ENCODE measurements at places on chromosomes 11 and 22.

GRCh38 chr11:85848006-85848405 is 7.2 kb upstream of the CCDC83 start:
- DNase-seq = peak; percentile 40

DNA sequence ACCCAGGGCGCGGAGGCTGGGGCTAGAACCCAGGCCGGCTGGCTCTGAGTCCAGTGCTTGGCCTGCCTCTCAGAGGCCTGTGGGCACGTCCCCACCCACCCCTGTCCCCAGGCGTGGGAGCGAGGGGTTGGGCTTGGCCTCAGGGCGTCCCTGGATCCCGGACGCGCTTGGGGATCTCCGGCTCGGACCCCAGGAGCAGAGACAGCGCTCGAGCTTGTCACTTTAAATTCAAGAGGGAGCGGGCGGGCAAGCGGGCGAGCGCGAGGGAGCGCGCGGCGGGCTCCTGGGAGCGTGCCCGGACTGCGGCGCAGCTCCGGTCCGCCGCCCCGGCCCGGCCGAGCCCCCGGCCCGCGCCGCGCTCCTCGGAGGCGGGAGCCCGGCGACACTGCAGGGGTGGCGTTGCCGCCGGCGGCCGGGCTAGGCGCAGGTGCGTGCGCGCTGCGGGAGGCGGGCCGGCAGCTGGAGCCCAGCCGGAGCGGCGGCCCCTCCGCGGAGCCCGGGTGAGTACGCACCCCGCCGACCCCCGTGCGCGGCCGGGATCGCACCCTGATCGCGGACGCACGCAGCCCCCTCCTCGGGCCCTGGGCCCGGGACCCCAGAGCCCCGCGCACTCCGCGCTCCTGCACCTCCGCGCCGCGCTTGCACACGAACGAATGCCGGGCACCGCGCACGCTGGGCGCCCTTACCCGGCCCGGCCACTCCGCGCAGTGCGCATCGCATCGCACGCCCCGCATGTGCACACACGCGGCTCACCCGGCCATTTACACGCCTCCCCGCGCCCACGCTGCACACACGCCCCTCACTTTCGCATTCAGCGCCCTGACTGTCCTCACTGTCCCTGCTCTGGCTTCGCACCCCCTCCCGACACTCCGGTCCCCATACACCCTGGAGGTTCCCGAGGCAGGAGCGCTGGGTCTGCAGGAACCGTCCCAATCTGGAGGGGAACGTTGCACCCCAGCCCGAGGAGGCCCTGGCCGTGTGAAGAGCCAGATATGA is at the start of gene SYT12:
TSS of gene SYT12 (plus strand) at position 174 of the 996 bp plus-strand sequence. CDS start 7,011 bp downstream, outside the sequence.
- DNase-seq = no peak

DNA sequence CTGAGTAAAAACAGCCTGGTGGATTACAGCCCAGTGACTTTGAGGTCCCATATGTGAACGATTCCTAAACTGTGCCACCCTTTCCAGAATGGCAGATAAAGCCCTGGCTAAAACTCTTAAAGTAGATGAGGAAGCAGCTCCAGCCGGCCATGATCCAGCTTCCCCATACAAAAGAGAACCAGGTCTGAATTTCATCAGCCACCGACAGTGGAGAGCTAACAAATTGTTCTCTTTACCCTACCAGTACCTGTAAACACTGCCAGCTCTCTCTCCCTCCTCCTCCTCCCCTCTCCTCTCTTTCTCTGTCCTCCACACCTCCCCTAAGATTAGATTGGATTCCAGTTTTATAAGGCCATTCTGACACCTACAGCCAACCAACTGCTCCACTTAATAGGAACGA is 176.9 kb downstream of the DSCAML1 start:
- no peak for DNase-seq

DNA sequence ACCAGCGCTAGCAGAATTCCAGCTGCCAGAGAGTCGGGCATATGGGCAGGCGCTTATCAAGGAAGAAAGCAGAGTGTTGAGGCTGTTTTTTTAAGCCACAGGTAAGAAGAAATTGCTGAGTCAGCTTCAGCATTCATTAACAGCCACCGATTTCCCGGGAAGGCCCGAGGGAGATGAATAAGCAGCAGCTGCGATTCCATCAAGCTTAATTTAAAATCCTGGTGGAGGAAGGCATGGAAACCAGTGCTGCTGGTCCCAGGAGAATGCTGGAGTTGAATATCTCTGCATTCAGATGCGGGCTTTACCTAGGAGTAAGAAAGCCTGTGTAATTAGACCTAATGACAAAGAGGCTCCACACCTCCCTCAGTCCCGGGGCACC is 168.8 kb downstream of the BRD1 start:
- DNase-seq = no peak

DNA sequence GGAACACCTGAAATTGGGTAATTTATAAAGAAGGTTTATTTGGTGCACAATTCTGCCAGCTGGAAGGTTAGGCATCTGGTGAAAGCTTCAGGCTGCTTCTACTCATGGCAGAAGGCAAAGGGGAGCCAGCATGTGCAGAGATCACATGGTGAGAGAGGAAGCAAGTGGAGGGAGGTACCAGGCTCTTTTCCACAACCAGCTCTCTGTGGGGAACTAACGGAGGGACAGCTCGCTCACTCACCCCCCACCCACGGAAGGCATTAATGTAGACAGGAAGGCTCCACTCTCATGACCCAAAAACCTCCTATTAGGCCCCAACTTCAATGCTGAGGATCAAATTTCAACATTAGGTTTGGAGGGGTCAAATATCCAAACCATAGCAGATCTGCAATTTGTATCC is 75.6 kb upstream of the ARHGAP32 start:
- DNase-seq = no peak

- DNase-seq = peak; percentile 66
Observed at GRCh38 chr11:68763181-68763721, 11.9 kb upstream of the TESMIN start.

DNA sequence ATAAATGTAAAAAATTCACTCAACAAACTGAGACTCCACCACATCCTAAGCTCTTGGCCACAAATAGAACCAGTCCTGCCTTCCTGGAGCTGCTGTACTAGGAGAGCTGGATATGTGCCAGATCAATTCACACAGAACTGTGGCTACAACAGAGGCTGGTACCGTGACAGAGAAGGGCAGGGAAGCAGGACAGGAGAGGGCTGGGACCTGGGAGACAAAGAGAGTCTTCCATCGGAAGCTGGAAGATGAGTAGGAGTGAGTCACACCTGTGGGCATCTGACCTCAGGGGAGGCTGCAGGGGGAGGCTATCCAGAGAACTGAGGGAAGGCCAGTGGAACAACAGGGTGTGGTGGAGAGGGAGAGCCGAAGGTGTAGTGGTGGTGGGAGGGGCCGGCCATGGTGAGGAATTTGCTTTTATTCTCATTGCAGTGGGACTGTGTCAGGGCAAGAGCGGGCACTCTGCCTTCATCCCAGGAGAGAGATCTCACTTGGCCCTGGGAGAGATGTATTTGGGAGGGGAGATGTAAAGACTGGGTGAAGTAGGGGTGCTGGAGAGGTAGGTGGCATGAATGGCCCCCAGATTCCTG is 1.9 kb upstream of the LTBP3 start:
- DNase-seq = peak; percentile 71

GRCh38 chr11:77725433-77725832 is 87.8 kb upstream of the CLNS1A start:
- DNase-seq = no peak

DNA sequence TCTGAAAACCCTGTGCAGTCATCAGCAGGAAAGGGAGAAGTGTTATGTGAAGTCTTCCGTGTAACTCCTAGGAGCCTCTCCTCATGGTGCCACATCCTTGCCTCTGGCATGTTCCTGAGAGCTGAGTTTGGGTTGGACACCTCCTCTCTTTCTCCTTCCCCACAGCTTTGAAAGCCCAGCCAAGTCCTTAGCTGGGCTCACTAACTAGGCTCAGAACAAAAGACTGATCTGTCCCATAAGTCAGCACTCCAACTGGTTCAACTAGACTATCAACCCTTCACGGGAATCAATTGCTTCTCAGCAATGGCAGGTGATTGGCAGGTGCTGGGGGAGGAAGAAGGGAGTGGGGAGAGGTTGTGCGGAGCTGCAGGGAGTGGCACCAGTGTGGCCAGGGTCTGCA is 509.9 kb upstream of the B3GAT1 start:
- DNase-seq = no peak

DNA sequence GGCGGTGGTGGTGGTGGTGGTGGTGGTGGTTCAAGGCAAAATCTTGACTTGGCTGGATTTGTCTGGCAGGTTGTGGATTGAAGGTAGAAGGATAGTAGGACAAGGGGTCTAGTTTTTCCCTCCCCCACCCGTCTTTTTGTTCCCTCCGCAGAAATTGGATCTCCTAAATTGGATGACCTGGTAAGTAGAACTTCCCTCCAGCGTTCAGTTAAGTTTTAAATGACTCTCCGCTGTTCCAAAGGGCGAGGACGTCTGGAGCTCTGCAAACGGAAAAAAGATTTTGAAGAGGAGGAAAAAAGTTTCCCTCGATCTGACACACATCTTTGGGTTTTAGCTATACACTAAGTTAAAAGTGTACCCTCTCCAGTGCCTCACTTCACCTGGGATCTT is 422 bp upstream of the LGR4 start:
- no peak for DNase-seq

GRCh38 chr11:18791969-18792628 is 501 bp upstream of the PTPN5 start:
- DNase-seq = no peak

- DNase-seq = no peak
Observed at GRCh38 chr22:19039448-19039780, 82.8 kb downstream of the DGCR2 start.

GRCh38 chr11:9962722-9963121 is 298.8 kb downstream of the SWAP70 start:
- DNase-seq = no peak

GRCh38 chr11:114080219-114080618 is 20.7 kb downstream of the ZBTB16 start:
- no peak for DNase-seq

DNA sequence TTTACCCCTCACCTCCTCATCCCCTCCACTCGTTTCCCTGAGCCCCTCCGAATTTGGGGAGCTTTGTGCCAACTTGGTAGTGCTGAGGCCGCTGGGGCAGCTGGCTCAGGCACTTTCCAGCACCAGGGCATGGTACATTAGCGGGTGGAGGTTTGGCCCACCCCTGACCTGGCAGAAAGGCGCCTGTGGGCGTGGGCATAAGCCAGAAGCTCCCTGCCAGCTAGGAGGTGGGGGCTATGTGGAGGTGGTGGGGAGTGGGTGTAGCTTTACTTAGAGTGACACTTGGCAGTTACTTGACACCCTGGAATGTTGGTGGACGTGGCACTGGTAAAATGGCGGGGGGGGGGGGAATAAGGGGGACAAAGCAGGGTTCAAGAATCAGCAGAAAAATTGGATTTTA is 10.3 kb upstream of the IGF2 start:
- DNase-seq = no peak

DNA sequence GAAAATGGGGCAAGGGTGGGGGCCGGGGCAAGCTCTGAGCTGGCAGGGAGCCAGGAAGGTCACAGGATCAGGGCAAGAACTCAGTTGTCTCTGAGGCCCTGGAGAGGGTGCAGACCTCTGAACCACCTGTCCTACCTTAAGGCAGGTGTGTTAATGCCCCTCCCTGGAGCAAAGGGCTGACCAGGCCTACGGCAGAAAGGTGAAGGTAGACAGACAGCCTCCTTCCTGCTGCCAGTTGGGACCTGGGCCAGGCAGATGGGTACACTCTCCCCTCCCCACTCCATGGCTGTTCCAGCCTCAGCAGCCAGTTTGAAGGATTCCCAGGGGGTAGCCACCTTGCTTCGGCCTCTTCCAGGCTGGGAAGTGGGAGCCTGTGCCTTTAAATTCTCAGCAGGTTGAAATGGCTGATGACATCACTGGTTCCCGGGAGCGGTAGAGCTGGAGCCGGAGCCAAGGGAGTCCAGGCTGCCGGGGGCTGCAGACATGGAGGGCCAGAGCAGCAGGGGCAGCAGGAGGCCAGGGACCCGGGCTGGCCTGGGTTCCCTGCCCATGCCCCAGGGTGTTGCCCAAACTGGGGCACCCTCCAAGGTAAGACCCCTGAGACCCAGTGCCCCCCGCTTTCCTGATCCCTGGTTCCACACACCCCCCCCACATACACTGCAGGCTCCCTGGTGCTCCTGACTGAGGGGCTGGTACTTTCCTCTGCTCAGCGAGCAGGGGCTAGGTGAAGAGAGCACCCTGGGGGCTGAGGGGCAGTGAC is at the start of gene INPP5J:
TSS of gene INPP5J (plus strand) at position 435 of the 760 bp plus-strand sequence. CDS start at position 484, 49 bp downstream.
- DNase-seq = peak; percentile 72

- no peak for DNase-seq
Observed at GRCh38 chr11:81979448-81979847, 754.2 kb downstream of the FAM181B start.

- no peak for DNase-seq
Observed at GRCh38 chr11:92504004-92504403, 279.4 kb downstream of the FAT3 start.

- DNase-seq = no peak
Observed at GRCh38 chr11:116326146-116326545, 446.6 kb downstream of the BUD13 start.

GRCh38 chr22:44891293-44891747 is 118.5 kb downstream of the PHF21B start:
- DNase-seq = no peak

GRCh38 chr11:20035701-20036601 is 124.3 kb downstream of the DBX1 start:
- DNase-seq = peak; percentile 98

DNA sequence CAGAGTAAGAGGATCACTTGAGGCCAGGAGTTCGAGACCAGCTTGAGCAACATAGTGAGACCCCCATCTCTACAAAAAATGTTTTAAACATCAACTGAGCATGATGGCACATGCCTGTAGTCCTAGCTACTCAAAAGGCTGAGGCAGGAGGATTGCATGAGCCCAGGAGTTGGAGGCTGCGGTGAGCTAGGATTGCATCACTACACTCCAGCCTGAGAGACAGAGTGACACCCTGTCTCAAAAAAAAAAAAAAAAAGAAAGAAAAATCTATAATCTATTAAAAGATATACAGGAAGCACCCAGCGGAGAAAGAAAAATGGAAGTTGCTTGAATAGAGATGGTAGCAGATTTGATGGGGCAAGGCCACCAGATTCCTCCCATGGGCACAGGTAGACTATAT is 61.8 kb downstream of the FAM83F start:
- DNase-seq = no peak

GRCh38 chr11:3224401-3225057 is 5.9 kb upstream of the MRGPRG start:
- DNase-seq = no peak

DNA sequence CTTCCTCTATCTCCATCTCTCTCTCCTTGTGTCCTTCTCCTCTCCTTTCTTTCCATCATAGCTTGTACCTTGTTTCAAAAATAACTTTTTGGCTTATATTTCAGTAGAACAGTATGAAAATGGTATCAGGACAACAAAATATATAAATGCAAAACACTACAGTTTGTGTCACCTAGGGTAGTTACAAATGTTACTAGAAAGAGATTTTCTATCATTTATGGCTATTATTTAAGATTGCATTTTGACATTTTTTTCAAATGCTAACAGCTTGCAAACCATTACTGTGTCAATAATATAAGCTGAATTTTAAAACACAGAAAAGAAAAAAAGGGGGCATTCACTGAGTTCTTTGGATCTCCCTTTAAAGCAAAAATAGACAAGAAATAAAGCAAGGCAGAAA is 392.3 kb upstream of the LRRC4C start:
- DNase-seq = no peak

GRCh38 chr22:27574002-27574366 is 227.6 kb downstream of the MN1 start:
- no peak for DNase-seq

Data from EH (cell line).